IgD-negative memory B cell (primary cell): ENCODE measurements at places on chromosomes 1 and 21. TPM values are rescaled to one million over a fixed set of nuclear protein-coding genes. Genes with fewer than 3 reads are reported as not detected.

The CGN gene
- not detected for polyA plus RNA-seq

The MACF1 gene
- 51.2 TPM for polyA plus RNA-seq

The CBR1 gene
- polyA plus RNA-seq: 42.3 TPM

The NR1I3 gene
- not detected for polyA plus RNA-seq

The ACBD6 gene
- 41.5 TPM for polyA plus RNA-seq

The ERG gene
- not detected for polyA plus RNA-seq

The AADACL4 gene
- not detected for polyA plus RNA-seq

The NBPF4 gene
- 0.38 TPM for polyA plus RNA-seq

The IPP gene
- polyA plus RNA-seq: 11.0 TPM

The ZSCAN20 gene
- polyA plus RNA-seq: 0.45 TPM

The GJC2 gene
- not detected for polyA plus RNA-seq

The BATF3 gene
- 0.80 TPM for polyA plus RNA-seq

The SH3BGR gene
- 1.5 TPM for polyA plus RNA-seq

The PLD5 gene
- polyA plus RNA-seq: not detected

The KCNJ10 gene
- not detected for polyA plus RNA-seq

The LRIG2 gene
- polyA plus RNA-seq: 7.3 TPM

The FAM177B gene
- polyA plus RNA-seq: 30.0 TPM

The EXTL1 gene
- polyA plus RNA-seq: not detected

The FCRL4 gene
- polyA plus RNA-seq: 0.06 TPM

The PMF1 gene
- 87.0 TPM for polyA plus RNA-seq

The DNASE2B gene
- polyA plus RNA-seq: not detected

The LCE1E gene
- not detected for polyA plus RNA-seq

The CCDC27 gene
- not detected for polyA plus RNA-seq

The CFAP107 gene
- not detected for polyA plus RNA-seq

The ALPL gene
- 1.4 TPM for polyA plus RNA-seq

The DMRTB1 gene
- polyA plus RNA-seq: not detected

The LMX1A gene
- polyA plus RNA-seq: not detected

The MNDA gene
- 25.4 TPM for polyA plus RNA-seq

The ADIPOR1 gene
- polyA plus RNA-seq: 91.5 TPM

The GPR3 gene
- polyA plus RNA-seq: 0.16 TPM

The PIK3C2B gene
- polyA plus RNA-seq: 8.1 TPM

The VSIG8 gene
- not detected for polyA plus RNA-seq

The IFNLR1 gene
- polyA plus RNA-seq: 11.5 TPM

The ERICH3 gene
- not detected for polyA plus RNA-seq

The KRTAP12-4 gene
- polyA plus RNA-seq: not detected

The LCE1A gene
- polyA plus RNA-seq: not detected

The IL20 gene
- polyA plus RNA-seq: not detected

The LEMD1 gene
- not detected for polyA plus RNA-seq

The SPOCD1 gene
- polyA plus RNA-seq: not detected

The CATSPERE gene
- 0.23 TPM for polyA plus RNA-seq

The PATJ gene
- 17.4 TPM for polyA plus RNA-seq

The CELA3A gene
- not detected for polyA plus RNA-seq

The ZNF648 gene
- not detected for polyA plus RNA-seq

The TRIM17 gene
- polyA plus RNA-seq: not detected

The LAMTOR2 gene
- 159 TPM for polyA plus RNA-seq

The TNFRSF9 gene
- polyA plus RNA-seq: not detected

The SHISAL2A gene
- 17.6 TPM for polyA plus RNA-seq

The XCL2 gene
- 2.5 TPM for polyA plus RNA-seq

The CR1L gene
- polyA plus RNA-seq: not detected

The DNAJC28 gene
- polyA plus RNA-seq: 0.21 TPM

The AK4 gene
- polyA plus RNA-seq: 0.38 TPM

The ARHGEF10L gene
- not detected for polyA plus RNA-seq

The KLF17 gene
- polyA plus RNA-seq: not detected

The S100A5 gene
- 1.4 TPM for polyA plus RNA-seq
